ENCODE measurements at places on chromosomes 7 and 10. TPM values are rescaled to one million over a fixed set of nuclear protein-coding genes. Genes with fewer than 3 reads are reported as not detected.

CALHM1 gene
- not detected for total RNA-seq

KCNIP2 gene
- total RNA-seq, result 2.7 TPM

CCDC3 gene
- 0.14 TPM for total RNA-seq

TMEM236 gene
- 0.05 TPM for total RNA-seq

LRIT1 gene
- total RNA-seq, result not detected

RSPH10B2 gene
- total RNA-seq, result not detected

ADRB1 gene
- not detected for total RNA-seq

SPDYE2 gene
- not detected for total RNA-seq

DNA sequence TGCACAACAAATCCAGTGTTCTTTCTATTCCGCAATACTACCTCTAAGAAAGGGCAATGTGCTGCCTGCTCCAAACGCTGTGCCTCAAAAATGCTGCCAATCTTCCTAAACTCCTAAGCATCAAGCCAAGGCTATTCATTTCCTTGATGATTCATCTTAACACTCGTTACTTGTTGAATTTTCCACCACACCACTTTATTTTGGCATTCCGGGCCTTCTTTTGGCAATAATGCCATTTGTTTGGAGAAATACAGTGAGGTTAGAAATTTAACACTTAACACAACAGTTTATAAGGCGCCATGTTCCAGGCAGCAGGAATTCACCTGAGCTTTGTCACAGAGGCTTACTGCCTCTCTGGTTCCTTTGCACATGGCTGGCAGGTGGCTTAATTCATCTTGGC lies 82.6 kb upstream of the ABCB5 start:
- no peak overlapping the region for H3K27ac ChIP-seq
- no peak overlapping the region for H3K4me3 ChIP-seq
- DNase-seq, result no peak
- H3K36me3 ChIP-seq, result no peaks in the 10 kb centered on the region

DNA sequence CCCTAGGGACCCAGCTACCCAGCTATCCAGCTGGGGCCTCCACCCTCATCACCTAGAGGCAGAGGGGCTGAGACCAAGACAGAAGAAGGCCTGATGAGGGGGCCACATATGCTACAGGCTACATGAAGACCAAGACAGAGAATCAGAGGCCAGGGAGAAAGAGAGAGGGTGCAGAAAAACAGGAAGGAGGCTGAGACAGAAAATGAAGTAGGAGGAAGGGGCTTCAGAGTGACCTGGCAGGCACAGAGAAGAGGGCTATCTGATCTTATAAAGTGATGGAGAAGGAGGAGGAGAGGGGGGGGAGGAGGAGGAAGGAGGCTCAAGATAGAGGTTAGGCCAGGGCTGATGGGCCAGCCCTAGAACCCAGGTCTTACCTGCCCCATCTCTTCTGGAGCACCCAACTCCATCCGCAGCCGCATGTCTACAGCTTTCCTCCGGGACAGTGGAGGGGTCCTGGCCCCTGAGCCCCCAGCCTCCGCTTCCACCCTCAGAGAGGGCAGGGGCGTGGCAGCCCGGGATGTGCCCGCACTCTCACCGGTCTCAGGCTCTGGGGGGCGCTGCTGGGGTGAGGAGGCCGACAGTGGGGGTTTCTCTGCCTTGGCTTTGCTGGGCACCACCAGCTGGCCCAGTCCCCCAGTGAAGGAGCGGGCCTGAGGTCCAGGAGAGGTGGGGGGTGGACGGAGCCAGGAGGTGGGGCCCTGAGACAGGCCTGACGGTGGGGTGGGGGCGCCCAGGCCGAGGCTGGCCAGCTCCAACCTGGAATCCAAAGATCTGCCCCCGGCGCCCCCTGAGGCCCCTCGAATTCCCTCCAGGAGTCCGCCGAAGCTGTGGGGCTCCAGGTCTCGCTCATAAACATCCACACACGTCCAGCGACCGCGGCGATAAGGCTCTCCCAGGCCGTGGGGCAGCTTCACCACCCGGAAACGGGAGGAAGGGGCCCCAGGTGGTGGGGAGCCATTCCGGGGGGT lies 1.8 kb downstream of the TSC22D4 start:
- H3K27me3 ChIP-seq, result no peaks in the 10 kb centered on the region
- H3K4me1 ChIP-seq, result peaks cover 46% of the 10 kb centered on the region
- H3K27ac ChIP-seq, result peak overlapping the region; percentile 8
- peak; percentile 81 for DNase-seq
- H3K36me3 ChIP-seq, result peaks cover 38% of the 10 kb centered on the region

DNA sequence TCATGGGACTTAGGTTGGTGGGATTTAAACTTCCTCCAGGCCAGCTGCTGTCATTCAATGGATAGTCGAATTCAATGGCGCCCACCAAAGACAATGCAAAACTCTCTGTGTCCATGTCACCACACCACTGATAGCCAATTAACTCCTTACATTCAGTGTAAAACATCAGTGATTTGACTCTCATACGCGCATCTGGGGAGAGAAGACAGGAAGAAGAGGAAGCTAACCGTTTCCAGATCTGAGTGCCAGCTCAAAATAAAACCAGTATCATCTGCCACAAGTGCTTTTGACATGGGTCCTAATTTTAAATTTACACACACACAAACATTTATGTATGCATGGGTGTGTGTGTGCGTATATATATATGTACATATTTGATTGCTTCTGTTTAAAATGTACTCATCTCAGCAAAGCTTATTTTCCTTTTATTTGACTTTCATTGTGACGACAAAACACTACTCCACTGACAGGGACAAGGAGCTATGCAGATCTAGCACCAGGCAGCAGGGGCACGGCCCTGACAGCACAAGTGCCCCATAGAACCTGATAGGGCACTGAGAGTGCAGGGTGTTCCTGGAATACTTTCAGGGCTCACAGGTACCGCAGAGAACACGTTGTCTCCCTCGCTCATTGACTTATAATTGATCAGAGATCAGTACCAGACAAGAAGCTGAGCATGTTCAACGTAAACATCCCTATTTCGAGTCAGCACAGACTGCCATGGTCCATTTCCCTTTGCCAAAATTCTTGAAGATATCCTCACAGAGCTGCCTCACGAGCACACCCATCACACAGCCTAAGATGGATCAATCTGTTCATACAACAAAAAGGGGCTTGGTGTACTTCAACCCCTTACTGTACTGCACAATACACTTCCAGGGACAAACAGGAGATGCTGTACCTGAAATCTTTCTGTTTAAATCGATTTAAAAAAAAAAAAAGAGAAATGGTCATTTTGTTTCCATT lies 176.1 kb downstream of the COBL start:
- no peaks in the 10 kb centered on the region for H3K36me3 ChIP-seq
- DNase-seq, result no peak
- peaks cover 3% of the 10 kb centered on the region for H3K27me3 ChIP-seq
- peaks cover 23% of the 10 kb centered on the region for H3K4me1 ChIP-seq
- no peak overlapping the region for H3K4me3 ChIP-seq

DNA sequence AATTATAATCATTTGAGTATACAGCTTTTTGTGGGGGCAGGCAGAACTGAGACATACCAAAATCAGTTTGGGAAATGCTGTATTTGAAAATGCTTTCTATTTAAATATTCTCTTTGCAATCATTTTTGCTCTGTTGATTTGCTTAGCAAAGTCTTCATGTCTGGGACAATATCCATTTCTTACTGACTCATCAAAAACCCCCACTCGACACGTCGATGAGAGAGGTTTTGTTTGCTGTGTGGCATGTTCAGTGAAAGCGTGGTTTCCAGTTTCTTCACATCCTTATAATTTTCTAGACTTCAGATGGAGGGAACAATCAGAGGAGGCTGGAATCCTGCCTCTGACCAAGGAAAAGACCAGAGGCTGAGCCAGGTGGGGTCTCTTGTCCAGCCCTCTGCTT lies 28.9 kb downstream of the HTRA1 start:
- no peak overlapping the region for H3K4me3 ChIP-seq
- H3K27ac ChIP-seq, result no peak overlapping the region
- peaks cover 2% of the 10 kb centered on the region for H3K27me3 ChIP-seq
- H3K36me3 ChIP-seq, result no peaks in the 10 kb centered on the region

DNA sequence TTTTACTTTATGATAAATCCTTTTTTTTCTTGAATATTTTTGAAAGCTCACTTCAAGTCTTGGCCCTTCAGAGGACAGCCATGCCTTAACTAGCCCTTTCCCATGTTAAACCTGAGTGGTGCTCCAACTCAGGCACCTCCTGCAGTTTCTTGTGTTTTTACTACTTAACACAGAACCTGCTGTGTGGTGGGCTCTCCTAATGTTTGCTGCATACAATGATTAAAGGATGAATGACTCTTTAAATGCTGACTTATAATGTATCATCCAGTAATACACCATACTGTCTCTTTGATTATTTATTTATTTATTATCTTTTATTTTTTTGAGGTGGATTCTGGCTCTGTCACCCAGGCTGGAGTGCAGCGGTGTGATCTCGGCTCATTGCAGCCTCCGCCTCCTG lies 179.4 kb downstream of the SEMA3E start:
- no peaks in the 10 kb centered on the region for H3K27me3 ChIP-seq
- H3K4me1 ChIP-seq, result no peaks in the 10 kb centered on the region
- DNase-seq, result no peak
- no peaks in the 10 kb centered on the region for H3K36me3 ChIP-seq
- no peak overlapping the region for H3K4me3 ChIP-seq

GRCh38 chr7:149022756-149023360 lies 5.4 kb downstream of the PDIA4 start:
- H3K27ac ChIP-seq, result peak overlapping the region; percentile 58
- no peak overlapping the region for H3K4me3 ChIP-seq
- no peak for DNase-seq
- H3K27me3 ChIP-seq, result no peaks in the 10 kb centered on the region
- H3K4me1 ChIP-seq, result peaks cover 39% of the 10 kb centered on the region

GRCh38 chr7:98315318-98315993 lies 34.0 kb downstream of the BRI3 start:
- no peak overlapping the region for H3K4me3 ChIP-seq
- no peaks in the 10 kb centered on the region for H3K27me3 ChIP-seq
- no peaks in the 10 kb centered on the region for H3K4me1 ChIP-seq
- no peak for DNase-seq
- no peak overlapping the region for H3K27ac ChIP-seq

DNA sequence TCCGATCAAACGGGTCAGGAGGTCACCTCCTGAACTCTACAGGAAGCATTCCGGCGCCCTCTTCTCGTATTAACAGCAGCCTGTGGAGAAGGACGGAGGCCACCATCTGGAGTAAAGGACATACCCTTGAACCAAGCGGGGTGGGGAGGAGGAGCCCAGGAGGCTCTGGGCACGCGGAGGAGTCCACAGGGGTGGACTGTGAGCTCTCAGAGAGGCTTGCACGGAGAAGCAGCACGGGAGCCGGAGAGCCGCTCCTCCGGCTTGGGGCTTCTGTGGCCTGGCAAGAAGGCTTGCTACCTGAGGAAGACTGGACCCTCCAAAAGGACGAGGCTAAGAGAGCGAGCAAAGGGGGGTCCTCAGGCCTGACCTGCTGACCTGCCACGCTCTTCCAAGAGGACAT lies 77.9 kb downstream of the MAD1L1 start:
- H3K4me1 ChIP-seq, result no peaks in the 10 kb centered on the region
- H3K27me3 ChIP-seq, result no peaks in the 10 kb centered on the region
- no peaks in the 10 kb centered on the region for H3K36me3 ChIP-seq
- no peak overlapping the region for H3K4me3 ChIP-seq
- no peak for DNase-seq
- H3K27ac ChIP-seq, result no peak overlapping the region

DNA sequence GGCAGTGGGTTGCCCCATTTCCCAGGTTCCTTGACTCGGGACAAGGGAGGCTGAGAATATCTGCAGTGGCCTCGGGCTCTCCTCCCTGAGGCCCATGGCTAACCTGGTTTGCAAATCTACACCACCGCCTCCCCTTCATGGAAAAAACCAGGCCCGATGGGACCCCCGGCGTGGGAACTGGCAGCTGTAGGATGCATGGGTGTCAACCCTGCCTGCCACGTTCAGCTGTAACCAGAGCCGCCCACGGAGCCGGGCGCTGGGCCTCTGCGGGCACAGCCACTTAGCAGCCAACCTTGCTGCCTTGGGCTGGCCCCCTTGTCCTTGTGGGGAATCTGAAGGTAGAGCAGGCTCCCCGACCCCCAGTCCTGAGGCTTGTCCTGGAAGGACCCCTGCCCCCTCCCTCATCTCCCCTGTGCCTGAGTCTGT lies 1.6 kb downstream of the PWWP2B start:
- H3K4me1 ChIP-seq, result peaks cover 13% of the 10 kb centered on the region
- no peak for DNase-seq
- no peak overlapping the region for H3K27ac ChIP-seq
- no peaks in the 10 kb centered on the region for H3K36me3 ChIP-seq
- no peak overlapping the region for H3K4me3 ChIP-seq

DNA sequence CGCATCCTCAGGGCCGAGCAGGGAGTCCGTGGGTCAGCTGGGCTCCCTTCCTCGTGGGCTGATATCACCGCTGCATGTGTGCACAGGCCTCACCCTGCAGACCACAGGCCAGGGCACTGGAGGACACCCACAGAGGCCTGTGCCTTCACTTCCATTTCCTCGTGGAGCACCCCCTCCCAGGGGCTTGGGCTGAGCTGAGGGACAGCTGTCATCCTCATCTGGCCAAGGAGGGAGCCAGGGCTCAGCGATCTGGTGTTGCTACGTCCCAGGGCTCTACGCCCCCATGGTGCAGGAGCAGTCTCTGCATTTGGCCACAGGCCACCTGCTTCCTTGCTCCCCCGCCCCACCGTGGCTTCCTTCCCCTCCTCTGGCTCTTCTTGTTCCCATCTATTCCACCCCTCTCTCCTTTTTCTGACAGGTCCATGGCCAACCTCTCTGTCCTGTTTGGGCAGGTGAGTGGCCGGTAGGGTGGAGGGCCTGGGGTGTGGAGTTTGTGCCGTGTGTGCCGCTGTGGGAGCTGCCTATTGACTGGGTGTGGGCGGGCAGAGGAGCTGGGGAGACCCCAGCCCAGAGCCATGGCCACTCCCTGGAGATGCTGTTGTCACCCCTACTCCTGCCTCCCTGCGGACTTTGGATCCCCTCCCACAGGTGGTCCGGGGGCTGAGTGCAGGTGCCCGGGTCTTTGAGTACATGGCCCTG lies 8.3 kb upstream of the ASIC3 start:
- no peak overlapping the region for H3K27ac ChIP-seq
- no peak overlapping the region for H3K4me3 ChIP-seq
- peaks cover 17% of the 10 kb centered on the region for H3K4me1 ChIP-seq
- H3K36me3 ChIP-seq, result peaks cover 10% of the 10 kb centered on the region
- DNase-seq, result no peak

DNA sequence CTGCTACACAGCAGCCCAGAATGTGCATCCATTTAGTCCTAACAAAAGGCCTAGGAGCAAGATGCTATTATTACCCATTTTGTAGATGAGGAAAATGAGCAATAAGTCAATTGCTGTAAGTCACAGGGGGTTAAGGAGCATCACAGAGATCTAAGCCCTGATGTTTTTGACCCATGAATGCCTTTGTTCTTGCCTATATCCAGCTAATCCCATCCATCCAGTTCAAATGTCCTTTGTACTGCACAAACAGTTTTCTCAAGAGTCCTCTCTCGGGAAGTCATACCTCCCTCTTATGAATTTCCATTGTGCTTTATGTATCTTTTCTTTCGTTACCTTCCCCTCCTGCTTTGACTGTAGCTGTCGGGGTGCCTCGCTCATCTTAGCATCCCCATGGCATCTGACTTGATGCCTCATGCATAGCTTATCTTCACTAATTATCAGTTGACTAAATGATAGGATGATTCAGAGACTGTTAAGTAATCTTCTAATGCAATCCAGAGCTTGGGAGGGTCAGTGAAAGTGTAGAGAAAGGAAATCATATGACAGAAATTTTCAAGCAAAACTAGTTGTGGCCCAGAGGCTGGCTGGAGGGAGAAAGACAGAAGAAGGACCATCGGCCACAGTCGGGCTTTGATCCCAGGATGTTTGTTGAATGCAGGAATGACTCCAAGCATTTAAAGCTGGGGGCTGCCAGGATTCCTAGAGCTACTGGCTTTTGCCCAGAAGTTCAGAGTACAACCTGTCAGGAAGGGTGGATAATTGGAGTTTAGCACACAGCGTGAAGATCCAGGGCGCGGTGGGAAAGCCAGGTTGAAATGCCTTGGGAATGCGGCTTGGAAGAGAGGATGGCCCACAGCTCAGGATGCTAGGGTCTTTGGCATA lies 23.5 kb downstream of the BLVRA start:
- H3K27ac ChIP-seq, result no peak overlapping the region
- peaks cover 15% of the 10 kb centered on the region for H3K36me3 ChIP-seq
- no peaks in the 10 kb centered on the region for H3K27me3 ChIP-seq
- H3K4me3 ChIP-seq, result no peak overlapping the region

Measured in activated CD4-positive, alpha-beta T cell treated with anti-CD3 and anti-CD28 coated beads for 36 hours (primary cell).